Effector CD8-positive, alpha-beta T cell (primary cell): ENCODE measurements at places on chromosomes 12 and 14.

- DNase-seq = no peak
Observed at GRCh38 chr12:124827588-124828184, 36.0 kb downstream of the SCARB1 start.

DNA sequence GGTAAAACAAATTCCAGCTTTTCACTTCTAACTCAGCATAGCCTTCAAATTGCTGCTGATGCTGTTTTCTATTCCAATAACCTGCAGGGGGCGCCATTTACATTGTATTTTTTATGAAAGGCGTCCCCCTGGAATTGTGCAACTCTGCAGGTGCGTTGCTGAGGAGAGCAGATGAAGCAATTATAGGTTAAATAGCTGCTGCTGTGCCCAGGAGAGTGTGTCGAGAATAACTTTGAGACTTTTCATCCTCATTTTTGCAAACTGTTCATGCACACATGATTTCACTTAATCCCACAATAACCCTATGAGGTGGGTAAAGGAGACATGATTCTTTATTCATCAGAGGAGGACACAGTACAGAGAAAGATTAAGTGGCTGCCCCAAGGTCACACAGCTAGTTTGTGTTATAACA is 75.7 kb downstream of the MYRFL start:
- DNase-seq = peak; percentile 46

- no peak for DNase-seq
Observed at GRCh38 chr12:50050410-50051098, 6.8 kb upstream of the ASIC1 start.

- no peak for DNase-seq
Observed at GRCh38 chr14:66111891-66112290, 374.3 kb upstream of the CCDC196 start.

- no peak for DNase-seq
Observed at GRCh38 chr14:67784244-67784823, 32.1 kb downstream of the ZFYVE26 start.

DNA sequence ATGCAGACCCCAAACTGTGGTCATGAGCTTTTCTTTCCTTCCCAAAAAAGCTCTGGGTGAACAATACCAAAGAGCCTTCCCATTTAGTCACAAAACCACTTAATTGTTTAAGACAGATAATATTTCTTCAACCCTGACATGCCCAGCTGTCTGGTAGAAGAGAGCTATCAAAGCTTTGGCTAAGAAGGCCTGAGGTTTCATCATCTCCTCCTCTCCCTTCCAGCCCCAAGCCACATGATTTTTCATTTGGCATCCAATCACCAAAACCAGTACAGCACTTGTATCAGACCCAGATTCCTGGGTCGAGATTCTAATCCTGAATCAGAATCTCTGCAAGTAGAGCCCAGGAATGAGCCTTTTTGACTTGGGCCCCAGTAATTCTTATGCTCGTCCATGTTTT is 199.6 kb upstream of the TMEM260 start:
- no peak for DNase-seq

DNA sequence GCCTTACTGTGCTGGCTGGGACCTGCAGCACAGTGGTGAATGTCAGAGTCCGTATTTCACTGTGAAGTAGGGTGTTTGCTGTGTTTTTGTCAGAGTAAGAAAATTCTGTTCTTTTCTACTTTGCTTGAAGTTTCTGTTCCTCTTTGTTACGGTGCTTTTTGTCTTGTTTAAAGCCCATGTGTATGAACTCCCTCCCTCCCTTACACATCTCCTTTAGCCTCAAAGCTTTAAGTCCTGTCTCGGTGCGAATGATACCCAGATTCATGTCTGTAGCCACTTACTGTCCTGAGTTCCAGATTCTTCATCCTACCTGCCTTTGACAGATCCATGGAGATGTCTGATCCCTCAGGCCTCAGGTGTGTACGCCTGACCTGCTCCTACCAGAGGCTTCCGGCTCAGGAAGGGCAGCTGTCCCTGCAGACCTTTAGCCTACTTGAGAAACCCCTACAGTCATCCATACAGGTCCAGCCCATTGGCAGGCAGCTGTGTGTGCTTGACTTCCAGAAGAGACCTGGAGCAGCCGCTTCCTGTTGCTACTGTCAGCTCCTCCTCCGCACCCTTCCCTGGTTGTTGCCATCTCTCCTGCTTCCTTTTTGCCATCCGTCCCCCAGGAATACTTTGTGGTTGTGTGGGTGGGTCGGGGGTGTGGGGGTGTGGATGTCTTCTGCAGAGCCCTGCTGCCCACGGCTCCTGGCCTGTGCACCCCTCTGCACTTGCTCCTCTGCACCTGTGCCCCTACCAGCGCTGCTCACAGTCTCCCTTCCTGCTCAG is 72.9 kb downstream of the DDX51 start:
- DNase-seq = no peak

- no peak for DNase-seq
Observed at GRCh38 chr14:22296722-22297121, 292.3 kb downstream of the DAD1 start.

DNA sequence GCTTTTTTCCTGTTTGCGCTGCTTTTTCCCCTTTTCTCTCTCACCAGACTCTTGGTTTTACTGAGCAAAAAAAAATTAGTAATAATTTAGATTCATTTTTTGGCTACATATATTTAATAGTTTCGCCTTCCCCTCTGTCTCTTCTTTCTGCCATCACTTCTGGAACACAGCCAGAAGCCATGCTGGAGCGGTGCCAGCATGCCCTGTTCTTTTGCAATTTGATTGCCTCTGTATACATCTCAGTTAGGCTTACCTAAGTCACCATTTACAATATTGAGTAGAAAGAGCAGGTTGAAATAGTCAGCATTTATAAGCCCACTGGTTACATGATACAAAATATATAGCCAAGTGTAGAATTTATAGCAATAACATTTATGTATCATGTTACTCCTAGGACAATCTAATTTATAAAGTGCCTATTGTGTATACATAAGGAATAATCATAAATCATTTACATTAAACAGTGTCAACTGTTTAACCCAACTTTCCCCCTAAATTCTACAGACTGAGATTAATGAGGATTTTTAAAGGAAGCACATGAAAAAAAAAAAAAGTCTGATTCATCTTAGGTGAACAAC is 413.8 kb upstream of the SOX5 start:
- no peak for DNase-seq

DNA sequence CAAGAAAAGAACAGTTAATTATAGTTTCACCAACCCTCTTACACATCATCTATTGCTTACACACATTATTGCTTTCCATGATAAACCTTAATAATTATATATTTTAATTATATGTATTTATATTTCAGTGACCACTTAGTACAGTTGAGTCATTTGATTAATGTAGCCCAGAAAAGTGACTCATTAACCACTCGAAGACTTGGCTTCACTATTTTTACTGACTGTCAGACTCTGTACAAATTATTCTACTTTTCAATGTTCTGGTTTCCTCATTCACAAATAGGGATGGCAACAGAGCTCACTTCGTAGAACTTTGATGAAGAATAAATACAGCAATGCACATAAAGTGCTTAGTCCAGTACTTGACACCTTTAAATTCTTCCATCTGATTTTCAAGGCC is 98.3 kb downstream of the CFAP54 start:
- no peak for DNase-seq

GRCh38 chr12:1716215-1716862 is 25.5 kb downstream of the ADIPOR2 start:
- no peak for DNase-seq

GRCh38 chr14:60867503-60868172 is 113.2 kb downstream of the TRMT5 start:
- no peak for DNase-seq

DNA sequence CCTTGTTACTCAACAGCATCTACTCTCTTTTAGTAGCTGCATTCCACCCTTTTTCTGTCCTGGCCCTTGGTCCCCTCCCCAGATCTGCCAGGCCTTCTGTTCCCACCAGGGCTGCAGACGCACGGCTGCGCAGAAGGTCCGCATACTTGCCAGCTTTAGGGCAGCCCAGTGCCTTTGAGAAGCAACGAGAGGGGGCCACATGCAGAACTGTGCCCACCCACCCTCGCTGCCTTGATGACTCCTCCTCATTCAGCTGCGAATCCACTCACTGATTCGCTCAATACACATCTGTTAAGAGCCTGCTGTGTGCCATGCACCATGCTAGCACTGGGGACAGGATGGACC is 39.2 kb downstream of the PRIMA1 start:
- no peak for DNase-seq

DNA sequence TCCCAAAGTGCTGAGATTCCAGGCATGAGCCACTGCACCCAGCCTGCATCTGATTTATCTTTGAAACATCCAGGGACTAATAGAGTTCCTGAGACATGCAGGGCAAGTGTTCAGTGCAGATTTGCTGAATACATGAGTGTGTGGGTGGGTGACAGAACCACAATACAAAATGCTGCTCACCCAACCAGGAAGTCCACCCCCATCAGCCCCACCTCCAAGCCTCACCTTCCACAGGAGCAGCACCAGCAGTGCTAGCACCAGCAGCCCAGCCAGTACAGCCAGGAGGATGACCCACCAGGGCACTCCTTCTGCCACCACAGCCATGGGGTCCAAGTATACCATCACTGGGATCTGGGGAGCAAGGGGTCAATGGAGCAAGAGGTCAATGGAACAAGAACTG is 20.0 kb downstream of the ITGA7 start:
- no peak for DNase-seq

DNA sequence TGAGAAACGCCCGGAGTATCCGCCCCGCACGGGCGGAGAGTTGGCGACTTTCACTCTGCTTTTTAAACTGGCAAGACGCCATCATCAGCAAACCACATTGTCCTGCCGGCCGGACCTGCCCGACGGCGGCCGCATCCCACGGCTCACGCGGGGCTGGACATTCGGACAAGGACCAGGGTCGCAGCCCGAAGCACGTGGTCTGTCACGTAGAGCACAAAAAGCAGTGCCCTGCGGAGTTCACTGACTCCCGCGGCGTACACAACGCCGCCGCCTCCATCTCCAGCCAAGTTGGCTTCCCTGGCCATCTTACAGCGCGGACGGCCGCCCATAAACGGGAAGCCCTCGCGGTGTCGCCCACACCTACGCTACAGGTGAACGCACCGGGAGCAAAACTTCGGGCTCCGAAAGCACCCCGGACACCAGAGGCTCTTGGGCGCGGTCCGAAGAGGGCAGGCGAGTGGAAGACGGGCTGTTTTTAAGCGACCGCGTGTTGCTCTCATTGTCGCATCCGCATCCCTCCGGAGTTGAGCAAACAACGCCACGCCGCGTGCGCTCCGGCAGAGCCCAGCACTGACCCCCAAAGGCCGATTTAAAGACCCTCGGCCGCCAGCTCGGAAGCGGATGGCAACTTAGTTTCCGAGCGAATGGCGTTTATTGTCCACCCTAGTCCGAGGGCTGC is 966 bp downstream of the SINHCAF start:
- DNase-seq = peak; percentile 6

DNA sequence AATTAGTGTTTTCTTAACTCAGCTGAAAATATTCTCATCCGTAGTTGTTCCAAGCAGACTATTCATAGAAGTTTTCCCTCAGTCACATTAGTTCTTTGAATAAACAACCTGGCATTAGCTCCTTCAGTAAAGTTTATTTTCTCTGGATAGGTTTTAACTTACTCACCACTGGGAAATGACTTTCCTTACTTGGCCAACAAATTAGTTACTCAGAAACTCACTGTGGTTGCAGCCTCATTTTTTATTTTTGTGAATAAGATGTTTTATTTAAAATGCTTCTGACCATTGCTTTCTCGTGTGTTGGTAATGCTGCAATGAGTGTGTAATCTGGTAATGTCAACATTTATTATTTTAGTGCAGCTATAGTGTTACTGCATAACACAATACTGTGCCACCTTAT is 74.9 kb downstream of the NOVA1 start:
- DNase-seq = no peak

GRCh38 chr12:62738105-62738504 is 196.8 kb downstream of the PPM1H start:
- DNase-seq = no peak

DNA sequence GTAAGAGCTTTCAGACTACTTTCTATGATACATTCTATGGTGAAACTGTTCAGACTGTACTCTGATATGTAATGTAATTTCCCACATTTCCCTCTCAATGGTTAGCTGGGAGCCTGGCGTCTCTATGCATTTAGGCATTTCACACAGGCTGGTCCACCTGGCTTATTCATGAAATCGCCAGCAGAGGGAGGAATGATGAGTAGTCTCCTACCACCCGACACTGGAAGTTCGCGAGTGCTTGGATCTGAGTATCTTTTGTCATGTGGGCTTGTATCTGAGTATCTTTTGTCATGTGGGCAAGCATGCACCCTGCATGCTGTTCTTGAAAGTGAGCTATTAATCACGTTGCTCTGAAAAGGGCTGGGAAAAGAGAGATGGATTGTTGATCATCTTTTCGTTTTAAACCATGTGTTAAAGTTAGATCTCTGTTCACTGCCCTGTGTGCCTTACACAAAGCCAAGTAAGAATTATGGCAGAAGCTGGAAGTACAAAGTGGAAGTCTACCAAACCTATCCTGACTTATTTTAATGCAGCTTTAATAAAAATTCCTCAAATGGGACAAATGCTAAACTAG is 235.0 kb downstream of the ATP23 start:
- DNase-seq = no peak

DNA sequence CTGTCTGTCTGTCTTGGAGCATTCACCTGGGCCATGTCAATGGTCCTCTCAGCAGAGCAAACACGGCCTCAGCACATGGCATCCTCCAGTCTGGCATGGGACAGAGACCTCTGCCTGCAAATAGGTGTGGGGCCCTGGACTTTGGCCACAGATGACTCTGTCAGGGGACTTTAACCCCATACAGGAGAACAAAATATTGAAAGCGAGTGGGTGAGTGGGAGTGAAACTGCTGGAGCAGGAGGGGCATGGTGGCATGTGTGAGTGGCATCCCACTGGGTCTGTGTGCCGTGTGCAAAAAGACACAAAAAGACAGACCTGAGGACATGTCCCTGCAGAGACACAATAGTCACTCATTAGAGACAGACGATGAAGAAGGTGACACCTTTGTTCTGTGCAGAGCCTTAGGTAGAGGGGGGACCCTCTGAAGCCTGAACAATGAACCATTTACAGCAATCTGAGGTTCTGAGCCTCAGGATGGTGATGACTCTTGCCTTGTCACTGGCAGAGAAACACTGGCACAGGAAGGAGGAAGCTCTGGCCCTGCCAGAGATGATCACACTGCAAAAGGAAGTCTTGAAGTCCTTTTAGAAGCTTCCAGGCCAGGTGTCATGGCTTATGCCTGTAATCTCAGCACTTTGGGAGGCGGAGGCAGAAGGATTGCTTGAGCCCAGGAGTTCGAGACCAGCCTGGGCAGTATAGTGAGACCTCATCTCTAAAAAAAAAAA is 7.5 kb downstream of the LAG3 start:
- no peak for DNase-seq

- DNase-seq = no peak
Observed at GRCh38 chr12:3727877-3728632, 24.9 kb downstream of the CRACR2A start.

GRCh38 chr14:77886010-77886409 is 86.1 kb downstream of the ADCK1 start:
- DNase-seq = no peak

DNA sequence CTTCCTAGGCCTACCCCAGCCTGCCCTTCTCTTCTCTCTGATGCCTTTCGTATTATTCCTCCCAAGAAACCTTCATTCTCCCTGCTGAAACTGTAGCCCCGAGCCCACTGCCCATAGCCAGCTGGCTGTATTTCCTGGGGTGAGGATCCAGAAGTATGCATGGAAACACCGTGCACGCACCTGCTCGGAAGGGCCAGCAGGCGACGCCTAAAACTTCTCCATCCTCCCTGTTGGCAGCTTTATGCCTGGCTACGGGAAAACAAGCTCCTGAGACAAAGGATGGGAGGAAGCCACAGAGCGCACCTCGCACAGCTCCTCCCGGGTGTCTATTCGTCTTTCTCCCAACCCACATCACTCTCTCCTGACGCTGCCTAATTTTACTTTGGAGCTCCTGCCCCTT is 69.0 kb upstream of the CAPRIN2 start:
- DNase-seq = no peak

GRCh38 chr12:121933522-121934308 is 15.3 kb downstream of the CFAP251 start:
- DNase-seq = no peak
